ENCODE measurements at places on chromosomes 7 and 10. TPM values are rescaled to one million over a fixed set of nuclear protein-coding genes. Genes with fewer than 3 reads are reported as not detected.

Gene SPDYE1
- total RNA-seq = not detected

GRCh38 chr7:136869001-136869961, 829 bp downstream of the CHRM2 start:
- DNase-seq = peak; percentile 24

GRCh38 chr7:40219917-40220316, 85.1 kb downstream of the SUGCT start:
- peak; percentile 86 for DNase-seq

Gene HDAC9
- total RNA-seq = 25.3 TPM

Gene FZD8
- total RNA-seq = 5.1 TPM

DNA sequence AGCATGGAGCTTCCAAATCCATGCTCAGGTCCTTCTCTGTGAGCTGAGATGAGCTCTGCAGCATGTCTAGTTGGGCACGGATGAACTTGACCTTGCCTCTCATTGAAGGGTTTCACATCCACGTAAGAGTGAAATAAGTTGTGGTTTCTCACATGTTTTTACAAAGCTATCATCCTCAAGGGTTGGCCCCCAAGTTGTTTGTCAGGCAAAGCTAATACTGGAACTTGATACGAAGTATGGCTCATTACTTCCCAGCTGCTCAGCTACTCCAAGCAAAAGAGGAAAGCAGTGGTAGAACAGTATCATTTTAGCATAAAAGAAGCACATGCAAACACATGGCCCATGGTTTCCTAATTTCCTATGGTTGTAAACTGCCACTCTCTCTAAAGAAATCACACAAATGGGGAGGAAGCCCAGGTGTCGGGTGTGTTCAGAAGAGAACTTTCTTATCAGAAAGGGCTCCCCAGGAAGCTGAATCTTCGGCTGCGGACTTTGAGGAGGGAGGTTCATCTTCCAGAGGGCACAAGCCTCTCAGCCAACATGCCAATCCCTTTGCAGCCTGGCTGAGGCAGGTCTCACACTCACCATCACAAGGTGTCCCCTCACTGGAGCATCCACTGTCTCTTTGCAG, 45.3 kb downstream of the PDLIM1 start:
- no peak for DNase-seq

Gene GPR15LG
- not detected for total RNA-seq

Gene ADRA2A
- total RNA-seq = not detected

Gene KLF14
- not detected for total RNA-seq

- DNase-seq = peak; percentile 70
Measured at GRCh38 chr10:97553575-97554031, 19.0 kb upstream of the ANKRD2 start.

Gene GSDME
- 17.4 TPM for total RNA-seq

- DNase-seq = peak; percentile 39
Measured at GRCh38 chr7:37287131-37287855, 161.4 kb downstream of the ELMO1 start.

Gene NME8
- not detected for total RNA-seq

GRCh38 chr7:81871606-81872265, 101.9 kb upstream of the HGF start:
- DNase-seq = no peak

Gene ARHGAP22
- total RNA-seq = 18.9 TPM

Gene GNGT1
- not detected for total RNA-seq

GRCh38 chr10:132293201-132293812, 14.4 kb downstream of the STK32C start:
- DNase-seq = no peak

DNA sequence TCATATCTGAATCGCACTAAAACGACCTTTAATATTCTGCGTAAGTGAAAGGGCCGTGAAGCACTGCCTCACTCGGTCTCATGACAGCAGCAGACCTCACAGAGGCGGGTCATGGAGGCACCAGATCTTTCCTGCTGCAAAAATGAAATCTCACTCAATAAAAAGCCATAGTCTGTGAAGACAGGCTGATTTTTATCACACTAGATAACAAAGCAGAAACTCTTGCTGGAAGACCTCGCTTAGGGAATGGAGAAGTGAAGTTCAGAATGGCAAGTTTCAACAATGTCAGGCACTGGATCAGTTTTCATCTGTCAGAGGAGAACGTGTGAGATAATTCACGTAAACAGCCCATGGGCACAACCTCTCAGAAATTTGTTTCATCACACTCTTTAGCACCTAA, 8.0 kb downstream of the SEPHS1 start:
- DNase-seq = no peak

- DNase-seq = no peak
Measured at GRCh38 chr7:143284591-143285469, at the start of gene TMEM139. Gene TMEM139, plus strand, starts transcription at chr7:143284958. Its CDS starts 1,000 bp downstream, at chr7:143285958.

Gene RAB19
- not detected for total RNA-seq

Gene SGCE
- 166 TPM for total RNA-seq

DNA sequence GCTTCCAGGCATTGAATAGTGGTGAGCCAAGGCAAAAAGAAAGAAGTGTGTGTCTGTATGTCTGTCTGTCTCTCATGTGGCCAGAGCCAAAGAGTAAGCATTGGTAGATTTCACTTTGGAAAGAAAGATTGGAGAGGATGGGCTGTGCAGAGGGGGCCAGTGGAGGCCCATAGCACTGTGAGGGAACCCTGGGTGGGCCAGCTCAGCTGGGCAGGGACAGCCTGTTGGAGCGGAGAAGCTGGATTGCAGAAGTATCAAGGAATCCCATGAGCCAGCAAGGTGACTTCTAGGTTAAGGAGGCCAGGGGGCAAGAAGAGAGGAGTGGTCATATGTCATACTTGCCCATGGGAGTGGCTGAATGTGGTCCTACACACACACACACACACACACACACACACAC, 1.5 kb upstream of the GRID1 start:
- DNase-seq = no peak

DNA sequence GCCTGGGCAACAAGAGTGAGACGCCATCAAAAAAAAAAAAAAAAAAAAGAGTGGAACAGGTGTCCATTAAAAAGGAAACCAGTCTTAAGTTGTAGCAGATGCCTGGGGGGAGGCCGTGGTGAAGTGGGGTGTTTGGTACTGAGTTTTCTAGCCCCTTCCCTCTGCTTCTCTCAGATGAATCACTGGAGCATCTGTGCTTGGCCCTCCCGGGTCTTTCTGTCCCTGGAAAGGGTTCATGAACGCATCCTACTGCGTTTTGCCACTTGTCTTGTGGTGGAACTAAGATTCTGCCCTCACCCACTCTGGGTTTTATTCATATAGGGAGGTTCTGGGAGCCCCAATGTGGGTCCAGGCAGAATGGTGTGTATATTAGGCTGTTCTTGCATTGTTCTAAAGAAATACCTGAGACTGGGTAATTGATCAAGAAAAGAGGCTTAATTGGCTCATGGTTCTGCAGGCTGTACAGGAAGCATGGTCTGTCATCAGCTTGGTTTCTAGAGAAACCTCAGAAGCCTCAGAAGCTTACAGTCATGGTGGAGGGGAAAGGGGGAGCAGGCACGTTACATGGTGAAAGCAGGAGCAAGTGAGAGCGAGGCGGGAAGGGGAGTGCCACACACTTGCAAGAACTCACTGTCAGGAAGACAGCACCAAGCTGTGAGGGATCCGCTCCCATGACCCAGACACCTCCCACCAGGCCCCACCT, 63.5 kb downstream of the CAMK1D start:
- DNase-seq = no peak

GRCh38 chr10:118868589-118868988, 113.8 kb upstream of the CACUL1 start:
- peak; percentile 29 for DNase-seq

GRCh38 chr7:41869596-41869995, 166.7 kb upstream of the INHBA start:
- no peak for DNase-seq

- peak; percentile 37 for DNase-seq
Measured at GRCh38 chr10:29482591-29483431, 152.0 kb downstream of the SVIL start.

DNA sequence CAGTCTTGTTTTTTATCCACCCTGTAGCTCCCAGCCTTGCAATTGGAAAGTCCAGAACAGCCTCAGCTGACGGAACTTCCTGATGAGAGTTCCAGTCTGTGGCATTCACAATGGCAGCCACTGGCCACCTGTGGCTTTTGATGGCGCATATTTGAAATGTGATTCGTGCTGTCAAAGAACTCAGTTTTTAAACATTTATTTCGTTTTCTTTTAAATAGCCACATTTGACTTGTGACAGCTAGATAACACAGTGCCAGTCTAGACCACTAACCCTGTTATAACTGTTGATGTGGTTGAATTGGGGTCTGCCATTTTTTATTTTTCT, 97.3 kb downstream of the INPP5A start:
- DNase-seq = peak; percentile 12

- no peak for DNase-seq
Measured at GRCh38 chr7:92075455-92076158, 58.7 kb downstream of the CYP51A1 start.

Data from M059J (cell line).